Choroid plexus epithelial cell (primary cell): ENCODE measurements at places on chromosomes 3 and 15.

DNA sequence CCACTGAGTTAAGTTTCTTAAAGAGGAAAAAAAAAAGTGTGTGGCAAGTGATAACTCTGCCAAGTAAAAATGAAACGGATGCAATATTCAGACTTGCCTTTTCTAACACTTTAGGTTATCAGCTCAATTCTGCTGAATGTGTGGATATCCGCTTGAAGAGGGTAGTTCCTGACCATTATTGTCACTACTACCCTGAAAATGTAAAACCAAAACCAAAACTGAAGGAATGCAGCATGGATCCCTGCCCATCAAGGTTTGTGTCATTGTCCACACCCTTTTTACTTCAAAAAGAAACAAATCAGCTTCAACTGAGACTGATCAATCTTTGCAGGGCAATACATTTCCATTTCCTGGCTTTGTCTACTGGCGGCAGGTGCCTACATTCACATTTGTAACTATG, 236.1 kb downstream of the ADAMTSL3 start:
- no peak for DNase-seq

DNA sequence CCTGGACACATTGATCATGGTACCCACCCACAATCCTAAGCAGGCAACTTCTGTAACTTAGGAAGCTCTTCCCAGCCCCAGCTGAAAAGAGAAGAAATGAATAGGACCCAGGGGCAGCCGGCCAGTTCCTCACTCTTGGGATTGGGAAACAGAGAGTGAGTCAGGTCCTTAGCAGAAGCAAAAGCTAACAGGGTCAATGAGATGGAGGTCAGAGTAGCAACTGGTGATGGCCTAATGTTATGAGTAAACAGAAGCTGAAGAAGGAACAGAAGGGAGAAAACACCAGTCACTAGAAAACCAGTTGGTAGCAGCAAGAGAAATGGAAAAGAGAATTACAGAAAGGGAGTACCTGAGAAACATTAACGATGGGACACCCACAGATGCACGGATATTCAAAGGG, 20.0 kb downstream of the RIOX2 start:
- DNase-seq = peak; percentile 80

GRCh38 chr3:77038468-77038929, 1.4 kb upstream of the ROBO2 start:
- DNase-seq = peak; percentile 94

GRCh38 chr3:195546130-195546560, 3.0 kb upstream of the PPP1R2 start:
- DNase-seq = peak; percentile 65
